ENCODE measurements at places on chromosomes 6 and 20.

DNA sequence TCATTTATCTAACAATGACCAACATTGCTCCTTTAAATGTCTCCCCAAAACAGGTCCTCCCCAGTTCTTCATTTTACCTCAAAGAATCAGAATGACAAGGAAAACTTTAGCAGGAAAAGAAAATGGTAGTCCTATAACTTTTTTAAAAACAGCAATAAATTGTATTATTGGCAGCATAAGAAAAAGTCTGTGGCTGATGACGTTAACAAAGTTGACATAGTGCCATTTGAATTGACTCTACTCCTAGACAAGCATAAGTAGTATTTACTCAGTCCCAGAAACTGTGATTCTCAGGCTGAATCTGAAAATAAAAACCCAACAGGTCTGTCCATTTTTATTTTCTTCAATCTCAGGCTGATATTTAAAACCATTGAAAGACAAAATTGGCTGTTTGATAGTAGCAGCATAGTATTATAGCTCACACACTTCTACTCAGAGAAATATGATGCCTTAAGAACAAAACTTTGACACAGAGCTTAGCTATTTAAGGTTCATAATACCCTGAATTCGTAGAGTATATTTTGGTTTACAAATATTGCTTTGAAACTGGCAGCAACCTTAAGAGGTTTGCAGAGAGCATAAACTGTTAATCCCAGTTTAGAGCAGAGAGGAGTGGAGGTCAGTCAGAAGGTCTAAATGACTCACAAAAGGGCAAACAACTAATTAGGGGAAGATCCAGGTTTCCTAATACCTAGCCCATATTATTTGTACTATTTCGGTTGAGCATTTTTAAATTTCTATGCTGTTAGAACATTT, 35.0 kb upstream of the TENT5A start:
- DNase-seq, result no peak

GRCh38 chr6:77463308-77463860, at the start of gene HTR1B:
HTR1B (minus strand) TSS chr6:77463491; CDS start chr6:77463403, 88 bp downstream.
- DNase-seq, result no peak

- no peak for DNase-seq
Observed at GRCh38 chr20:58877050-58877975, 24.8 kb downstream of the GNAS start.

DNA sequence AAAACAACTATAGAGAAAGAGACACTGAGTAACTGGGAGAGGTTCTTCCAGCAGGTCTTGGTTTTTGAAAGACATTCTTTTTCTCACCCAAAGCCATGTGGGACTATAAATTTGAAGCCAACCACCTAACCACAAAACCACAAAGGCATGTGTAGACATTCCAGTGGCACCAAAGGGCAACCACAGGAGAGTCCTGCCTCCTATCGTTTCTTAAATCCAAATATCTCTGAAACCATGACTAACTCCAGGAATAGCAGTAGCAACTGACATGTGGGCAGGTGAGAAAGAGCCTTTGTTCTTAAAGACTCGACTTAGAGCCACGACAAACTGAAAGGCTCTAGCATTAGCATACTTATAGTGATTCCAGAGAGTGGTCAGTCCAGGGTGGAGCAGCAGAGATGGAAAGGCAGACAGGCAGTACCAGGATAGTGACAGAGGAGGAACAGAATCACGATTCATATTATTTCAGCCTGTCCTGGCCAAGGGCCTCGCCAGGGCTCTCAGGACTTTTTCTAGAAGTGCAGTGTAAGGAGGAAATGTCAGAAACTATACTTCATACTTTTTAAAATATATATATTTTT, 9.4 kb upstream of the COL9A1 start:
- no peak for DNase-seq

- no peak for DNase-seq
Observed at GRCh38 chr20:57437672-57438330, 46.6 kb downstream of the RBM38 start.

- DNase-seq, result peak; percentile 13
Observed at GRCh38 chr6:17167327-17167979, 65.6 kb downstream of the STMND1 start.

GRCh38 chr6:53321701-53322100, 27.0 kb downstream of the ELOVL5 start:
- DNase-seq, result no peak

GRCh38 chr6:92906385-92906784, 513.0 kb downstream of the EPHA7 start:
- DNase-seq, result no peak

GRCh38 chr6:151475653-151476523, 17.9 kb upstream of the CCDC170 start:
- peak; percentile 26 for DNase-seq

DNA sequence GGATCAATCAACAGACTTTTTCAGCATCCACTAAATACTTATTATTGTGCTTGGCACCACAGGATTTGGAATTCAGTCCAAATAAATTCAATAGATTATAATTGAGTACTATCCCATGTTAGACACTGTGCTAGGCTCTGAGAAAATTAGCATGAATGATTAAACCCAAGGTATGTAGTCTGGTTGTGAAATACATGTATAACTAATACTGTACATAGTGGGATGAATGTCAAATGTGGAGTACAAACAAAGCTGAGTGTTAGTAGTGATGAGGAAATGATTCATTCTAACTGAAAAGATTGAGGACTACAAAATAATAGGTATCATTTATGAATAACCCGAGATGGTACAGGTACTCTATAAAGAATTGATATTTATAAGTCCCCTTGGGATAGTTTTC, 111.9 kb upstream of the FLRT3 start:
- no peak for DNase-seq

GRCh38 chr6:15948930-15949900, 179.7 kb upstream of the MYLIP start:
- DNase-seq, result peak; percentile 70

- no peak for DNase-seq
Observed at GRCh38 chr6:109456111-109456583, 575 bp upstream of the MICAL1 start.

GRCh38 chr6:25287941-25288340, 8.8 kb downstream of the CARMIL1 start:
- DNase-seq, result no peak

DNA sequence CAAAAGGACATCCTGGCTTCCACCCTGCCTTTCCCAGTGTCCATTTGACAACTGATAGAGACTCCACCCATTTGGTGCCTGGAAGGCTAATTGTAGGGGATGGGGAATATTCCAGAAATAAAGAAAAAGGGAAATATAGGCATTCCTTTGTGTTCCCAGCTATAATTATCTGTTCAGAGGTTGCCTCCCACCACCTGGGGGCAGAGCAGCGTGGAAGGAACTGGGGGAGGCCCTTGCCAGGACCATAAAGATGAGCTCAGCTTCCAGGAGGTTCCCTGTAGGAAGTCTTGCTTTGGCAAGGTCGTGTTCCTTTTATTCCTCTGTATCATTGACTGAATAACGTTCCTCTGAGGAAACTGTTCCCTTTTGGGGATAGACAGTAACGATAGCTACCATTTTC, 214.7 kb downstream of the TFAP2C start:
- DNase-seq, result no peak

DNA sequence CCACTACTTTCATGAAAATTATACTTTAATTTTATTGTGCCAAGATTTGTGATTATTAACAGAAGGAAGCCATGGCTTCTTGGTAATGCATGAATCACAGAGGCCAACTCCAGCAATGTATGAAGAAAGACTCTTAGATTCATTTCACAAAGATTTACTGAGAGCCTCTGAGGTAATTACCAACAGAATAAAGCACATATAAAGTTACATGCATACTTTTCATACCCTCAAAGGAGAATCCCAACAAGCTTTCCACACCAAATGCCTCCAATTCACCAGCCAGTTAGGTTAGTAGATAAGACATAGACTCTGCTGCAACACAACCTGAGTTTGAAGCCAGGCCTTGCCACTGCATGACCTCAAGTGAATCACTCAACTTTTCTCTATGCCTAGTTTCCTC, 41.9 kb downstream of the HBS1L start:
- no peak for DNase-seq

- no peak for DNase-seq
Observed at GRCh38 chr6:56613247-56613851, 29.3 kb downstream of the DST start.

GRCh38 chr6:139475646-139476045, 101.2 kb upstream of the CITED2 start:
- DNase-seq, result no peak

GRCh38 chr6:97282238-97282725, 734 bp downstream of the MMS22L start:
- DNase-seq, result no peak

DNA sequence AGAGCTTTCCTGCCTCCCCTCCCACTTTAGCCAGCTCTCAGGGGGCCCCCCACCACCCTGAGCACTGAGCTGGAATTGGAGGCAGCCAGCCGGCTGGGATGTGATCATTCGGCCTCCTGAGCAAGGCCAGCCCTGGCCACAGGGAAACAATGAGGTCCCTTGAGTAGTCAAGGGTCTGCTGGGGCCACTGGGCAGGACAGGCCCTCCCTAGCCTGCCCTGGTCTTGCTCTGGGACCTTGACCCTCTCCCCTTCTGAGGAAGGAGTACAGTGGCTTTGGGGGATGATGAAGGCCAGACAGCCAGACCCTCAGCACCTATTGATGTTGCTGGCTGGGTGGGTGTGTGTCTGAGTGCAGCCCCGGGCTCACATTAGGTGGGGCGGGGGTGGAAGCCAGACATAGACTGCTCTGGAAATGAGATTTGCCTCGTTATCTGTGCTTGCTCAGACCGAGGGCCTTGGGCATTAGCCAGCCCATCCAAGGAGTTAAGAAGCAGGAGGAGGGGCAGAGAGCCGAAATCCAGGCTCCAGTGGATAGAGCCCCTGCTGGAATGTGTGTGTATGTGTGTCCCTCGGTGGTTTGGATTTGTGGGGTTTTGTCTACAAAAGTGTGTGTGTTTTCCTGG, 21.3 kb downstream of the CD40 start:
- no peak for DNase-seq

- DNase-seq, result no peak
Observed at GRCh38 chr6:90695316-90695715, 108.4 kb upstream of the MAP3K7 start.

DNA sequence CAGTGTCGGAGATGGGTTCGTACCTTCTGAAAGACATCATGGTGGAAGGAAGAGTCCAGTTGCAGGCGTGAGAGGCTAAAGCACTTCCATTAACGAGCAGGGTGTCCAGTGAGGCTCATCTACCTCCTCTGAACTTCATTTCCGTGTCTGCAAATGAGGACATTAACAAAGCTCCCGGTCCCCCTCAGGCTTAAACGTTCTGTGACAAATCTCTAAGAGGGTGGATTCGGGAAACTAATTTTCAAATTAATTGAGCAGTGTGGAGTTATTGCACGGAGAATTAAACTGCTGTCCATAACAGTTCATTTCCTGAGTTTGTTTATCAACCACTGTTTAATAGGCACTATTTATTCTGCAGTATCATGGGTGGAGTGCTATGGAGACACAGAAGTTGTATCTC, 68.2 kb downstream of the TRMT6 start:
- no peak for DNase-seq

- no peak for DNase-seq
Observed at GRCh38 chr6:101640131-101640530, 246.6 kb downstream of the GRIK2 start.

GRCh38 chr6:82712389-82712788, 348.8 kb downstream of the TPBG start:
- DNase-seq, result no peak

DNA sequence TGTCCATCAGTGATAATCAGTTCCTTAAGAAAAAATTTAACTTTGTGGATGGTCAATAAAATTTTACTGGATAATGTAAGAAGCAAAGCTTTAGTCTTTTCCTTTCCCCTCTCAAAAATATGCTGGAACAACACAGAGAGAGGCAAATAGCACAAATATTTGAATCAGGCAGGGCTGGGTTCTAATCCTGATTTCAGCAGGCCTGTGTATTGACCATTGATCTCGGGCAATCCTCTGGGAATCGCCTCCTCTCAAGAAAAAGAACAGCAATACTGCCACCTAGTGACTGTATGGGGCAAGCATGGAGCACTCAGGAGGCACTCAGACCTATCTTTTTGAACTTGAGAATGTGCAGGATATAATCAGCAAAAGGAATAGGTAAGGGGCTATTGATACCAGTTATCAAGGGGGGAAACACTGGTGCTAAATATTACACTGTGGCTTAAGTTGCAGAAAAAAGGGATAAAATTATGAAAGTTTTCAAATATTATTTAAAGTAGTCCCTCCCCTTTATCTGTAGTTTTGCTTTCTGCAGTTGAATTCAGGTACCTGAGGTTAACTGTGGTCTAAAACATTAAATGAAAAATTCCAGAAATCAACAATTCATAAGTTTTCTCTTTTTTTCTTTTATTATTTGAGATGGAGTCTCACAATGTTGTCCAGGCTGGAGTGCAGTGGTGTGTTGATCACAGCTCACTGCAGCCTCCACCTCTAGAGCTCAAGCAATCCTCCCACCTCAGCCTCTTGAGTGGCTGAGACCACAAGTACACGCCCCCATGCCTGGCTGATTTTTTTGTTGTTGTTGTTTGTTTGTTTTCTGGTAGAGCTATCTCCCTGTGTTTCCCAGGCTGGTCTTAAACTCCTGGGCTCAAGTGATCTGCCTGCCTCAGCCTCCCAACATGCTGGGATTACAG, 91.8 kb upstream of the NHSL1 start:
- DNase-seq, result peak; percentile 72

GRCh38 chr6:153476243-153476642, 345.2 kb upstream of the RGS17 start:
- no peak for DNase-seq

DNA sequence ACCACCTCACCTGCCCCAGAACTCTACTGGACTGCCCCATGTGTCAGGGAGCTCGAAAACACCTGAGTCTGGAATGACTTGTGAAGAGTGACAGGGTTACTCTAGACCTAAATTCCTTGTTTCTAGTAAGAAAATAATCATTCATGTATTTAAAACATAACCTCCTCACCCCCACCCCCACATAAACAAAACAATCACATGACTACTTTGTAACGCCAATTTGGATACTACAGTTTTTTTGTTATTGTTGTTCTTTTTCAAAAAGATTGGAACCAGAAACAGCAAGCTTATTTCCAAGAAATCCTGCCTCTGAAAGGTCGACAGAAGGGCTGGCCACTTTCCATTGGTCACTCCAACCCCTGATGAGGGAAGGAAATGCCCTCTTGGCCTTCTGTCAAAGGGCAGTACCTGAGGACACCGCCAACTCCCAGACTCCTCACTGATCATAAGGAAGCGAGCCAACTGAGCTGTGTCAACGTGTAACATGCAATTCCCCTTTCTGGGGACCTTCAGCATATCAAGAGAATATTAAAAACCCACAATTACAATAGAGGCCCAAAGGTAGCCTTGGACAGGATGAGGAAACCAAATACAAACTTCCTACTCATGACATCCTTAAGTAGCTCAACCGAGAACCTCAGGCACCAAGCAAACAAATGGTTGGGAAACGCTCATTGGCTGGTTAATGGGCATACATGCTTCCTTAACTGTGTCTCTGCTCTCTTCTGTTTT, 2.6 kb downstream of the MCUR1 start:
- no peak for DNase-seq

DNA sequence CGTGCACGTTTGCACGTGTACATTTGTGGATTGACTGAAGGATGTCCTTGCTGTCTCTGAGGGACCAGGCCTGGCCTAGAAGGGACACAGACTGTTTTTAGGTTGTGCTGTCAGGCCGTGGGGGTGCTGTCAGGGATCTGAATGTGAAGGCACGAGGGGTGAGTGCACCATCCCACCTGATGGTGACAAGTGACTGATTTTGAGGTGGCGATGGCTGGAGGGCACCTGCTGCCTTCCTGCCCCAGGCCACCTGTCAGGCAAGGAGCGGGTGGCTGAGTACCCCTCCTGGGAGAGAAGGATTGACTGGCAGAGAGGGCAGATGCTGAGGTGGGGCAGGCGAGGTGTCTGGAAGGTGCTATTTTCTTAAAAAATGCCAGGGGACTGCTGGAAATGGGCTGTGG, 1.2 kb downstream of the RAB44 start:
- DNase-seq, result no peak

Data from NCI-H2081 (cell line).